Esophagus squamous epithelium (tissue), 5 donors: ENCODE measurements at places on chromosomes 1 and 21. TPM values are rescaled to one million over a fixed set of nuclear protein-coding genes. Genes with fewer than 3 reads are reported as not detected.

DNA sequence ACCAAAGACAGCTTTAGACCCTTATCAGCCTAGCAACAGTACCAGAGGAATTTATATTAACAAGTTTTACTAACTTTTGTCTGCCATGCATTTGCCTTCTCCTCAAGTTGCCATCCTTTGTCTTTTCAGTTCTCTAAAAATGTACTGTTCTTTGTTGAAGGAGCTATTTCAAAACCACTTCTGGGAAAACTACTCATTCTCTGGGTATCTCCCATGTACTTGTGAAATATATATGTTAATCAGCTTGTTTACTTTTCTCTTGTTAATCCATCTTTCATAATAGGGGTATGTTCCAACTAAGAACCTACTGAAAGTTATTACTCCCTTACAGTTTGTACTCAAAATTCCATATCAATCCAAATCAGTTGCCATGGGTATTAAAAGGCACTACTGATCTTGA, 16.3 kb downstream of the DPYD start:
- H3K4me1 ChIP-seq, result peaks cover 9% of the 10 kb centered on the region
- no peak overlapping the region for H3K4me3 ChIP-seq
- DNase-seq, result no peak
- H3K27me3 ChIP-seq, result no peaks in the 10 kb centered on the region

- DNase-seq, result no peak
- peaks cover 76% of the 10 kb centered on the region for H3K36me3 ChIP-seq
- no peaks in the 10 kb centered on the region for H3K4me1 ChIP-seq
- no peak overlapping the region for H3K27ac ChIP-seq
Measured at GRCh38 chr1:15501208-15502032, 22.6 kb downstream of the CASP9 start.

GRCh38 chr1:212641956-212642355, 33.4 kb downstream of the ATF3 start:
- H3K27me3 ChIP-seq, result no peaks in the 10 kb centered on the region
- H3K4me3 ChIP-seq, result no peak overlapping the region
- no peak for DNase-seq
- H3K4me1 ChIP-seq, result peaks cover 7% of the 10 kb centered on the region

GRCh38 chr1:221166559-221167318, 287.5 kb downstream of the HLX start:
- H3K27ac ChIP-seq, result no peak overlapping the region
- H3K36me3 ChIP-seq, result no peaks in the 10 kb centered on the region
- DNase-seq, result no peak
- H3K27me3 ChIP-seq, result no peaks in the 10 kb centered on the region
- no peaks in the 10 kb centered on the region for H3K4me1 ChIP-seq

GRCh38 chr1:175504875-175505555, 238.4 kb downstream of the TNR start:
- peaks cover 3% of the 10 kb centered on the region for H3K4me1 ChIP-seq
- no peak overlapping the region for H3K27ac ChIP-seq
- H3K27me3 ChIP-seq, result no peaks in the 10 kb centered on the region
- no peaks in the 10 kb centered on the region for H3K36me3 ChIP-seq
- no peak overlapping the region for H3K4me3 ChIP-seq
- no peak for DNase-seq

DNA sequence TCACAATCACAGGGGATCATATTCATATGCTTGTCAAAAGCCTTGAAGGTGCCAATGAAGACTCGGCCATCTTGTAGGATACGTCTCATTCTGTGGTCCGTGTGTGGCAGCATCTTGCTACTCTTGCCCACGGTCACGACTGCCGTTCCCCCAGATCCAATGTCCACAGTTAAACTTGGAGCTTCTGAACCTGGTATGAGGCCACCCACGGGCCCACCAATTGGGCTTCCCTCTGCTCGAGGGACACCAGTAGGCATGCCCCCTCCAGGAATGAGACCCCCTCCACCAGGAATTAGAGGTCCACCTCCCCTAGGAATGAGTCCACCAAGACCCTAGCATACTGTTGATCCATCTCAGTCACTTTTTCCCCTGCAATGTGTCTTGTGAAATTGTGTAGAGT, 39.6 kb downstream of the MORN1 start:
- H3K27me3 ChIP-seq, result no peaks in the 10 kb centered on the region
- H3K4me3 ChIP-seq, result no peak overlapping the region
- peaks cover 15% of the 10 kb centered on the region for H3K4me1 ChIP-seq
- H3K27ac ChIP-seq, result no peak overlapping the region

- DNase-seq, result no peak
- H3K27ac ChIP-seq, result peak overlapping the region; percentile 99
- H3K36me3 ChIP-seq, result peaks cover 5% of the 10 kb centered on the region
Measured at GRCh38 chr1:228084325-228084724, 1.8 kb downstream of the ARF1 start.

- H3K4me3 ChIP-seq, result peak overlapping the region; percentile 74
- H3K36me3 ChIP-seq, result peaks cover 8% of the 10 kb centered on the region
- DNase-seq, result no peak
- H3K27me3 ChIP-seq, result no peaks in the 10 kb centered on the region
Measured at GRCh38 chr1:150696162-150696561, 792 bp downstream of the GOLPH3L start.

DNA sequence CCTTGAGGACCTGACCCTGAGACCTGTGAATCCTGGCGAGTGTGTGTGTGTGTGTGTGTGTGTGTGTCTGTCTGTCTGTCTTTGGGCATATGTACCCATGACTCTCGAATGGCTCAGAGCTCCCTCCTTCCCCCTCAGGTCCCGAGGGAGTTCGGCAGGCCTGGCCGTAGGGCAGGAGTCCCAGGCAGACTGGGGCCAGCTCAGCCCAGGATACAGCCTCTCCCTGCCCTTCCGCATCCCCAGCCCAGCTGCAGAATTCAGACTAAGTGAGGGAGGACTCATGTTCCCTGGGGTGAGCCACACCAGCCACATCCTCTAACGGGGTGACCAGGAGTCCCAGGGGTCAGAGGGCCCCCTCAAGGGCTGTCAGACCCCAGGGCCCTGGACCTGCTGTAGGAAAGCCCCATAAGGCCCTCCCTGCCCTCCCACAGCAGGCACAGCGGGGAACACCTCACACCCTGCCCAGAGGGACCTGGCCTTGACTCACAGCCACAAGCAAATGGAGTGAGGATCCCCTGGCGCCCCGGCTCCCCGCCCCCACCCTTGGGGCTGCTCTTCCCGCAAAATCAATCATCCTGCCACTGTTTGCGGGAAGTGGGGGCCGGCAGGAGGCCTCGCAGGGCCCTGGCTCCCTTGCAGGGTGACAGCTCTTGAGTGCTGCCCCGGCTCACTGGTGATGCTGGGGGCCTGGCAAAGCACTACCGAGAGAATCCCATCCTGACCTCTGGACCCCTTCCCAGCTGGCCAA, 101.7 kb upstream of the CASZ1 start:
- H3K36me3 ChIP-seq, result no peaks in the 10 kb centered on the region
- peak overlapping the region; percentile 87 for H3K27ac ChIP-seq
- no peaks in the 10 kb centered on the region for H3K27me3 ChIP-seq
- no peak for DNase-seq

- H3K4me1 ChIP-seq, result no peaks in the 10 kb centered on the region
- H3K27ac ChIP-seq, result no peak overlapping the region
Measured at GRCh38 chr1:47393141-47393540, 22.9 kb upstream of the FOXE3 start.

- no peaks in the 10 kb centered on the region for H3K27me3 ChIP-seq
- H3K4me3 ChIP-seq, result no peak overlapping the region
- H3K27ac ChIP-seq, result peak overlapping the region; percentile 61
Measured at GRCh38 chr1:27589841-27590426, 14.0 kb downstream of the AHDC1 start.

DNA sequence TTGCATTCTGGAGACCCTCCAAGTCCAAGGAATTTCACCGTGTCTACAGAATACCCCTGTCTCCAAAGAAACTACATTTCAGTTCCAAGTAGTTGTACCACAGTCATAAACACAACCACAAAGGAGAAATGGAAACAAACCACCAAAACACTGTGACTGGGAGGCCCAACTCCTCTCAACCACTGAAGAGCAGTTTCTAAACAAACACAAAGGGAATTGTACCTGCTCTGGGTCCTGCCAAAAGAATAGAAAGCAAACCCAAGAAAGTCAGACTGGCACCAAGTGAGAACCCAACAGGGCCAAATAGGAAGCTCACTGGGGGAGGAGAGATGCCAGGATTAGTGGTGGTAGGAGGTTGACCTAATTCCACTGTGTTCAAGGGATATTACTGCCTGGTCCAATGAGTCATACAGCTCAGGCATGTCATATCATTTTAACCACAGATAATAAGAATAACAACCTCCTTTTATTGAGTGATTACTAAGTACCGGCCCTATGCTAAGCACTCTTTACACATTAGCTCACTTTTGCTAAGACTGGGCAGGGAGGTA, 123.9 kb upstream of the PPP2R5A start:
- H3K27me3 ChIP-seq, result no peaks in the 10 kb centered on the region
- peak overlapping the region; percentile 35 for H3K27ac ChIP-seq
- no peak for DNase-seq
- no peaks in the 10 kb centered on the region for H3K36me3 ChIP-seq

DNA sequence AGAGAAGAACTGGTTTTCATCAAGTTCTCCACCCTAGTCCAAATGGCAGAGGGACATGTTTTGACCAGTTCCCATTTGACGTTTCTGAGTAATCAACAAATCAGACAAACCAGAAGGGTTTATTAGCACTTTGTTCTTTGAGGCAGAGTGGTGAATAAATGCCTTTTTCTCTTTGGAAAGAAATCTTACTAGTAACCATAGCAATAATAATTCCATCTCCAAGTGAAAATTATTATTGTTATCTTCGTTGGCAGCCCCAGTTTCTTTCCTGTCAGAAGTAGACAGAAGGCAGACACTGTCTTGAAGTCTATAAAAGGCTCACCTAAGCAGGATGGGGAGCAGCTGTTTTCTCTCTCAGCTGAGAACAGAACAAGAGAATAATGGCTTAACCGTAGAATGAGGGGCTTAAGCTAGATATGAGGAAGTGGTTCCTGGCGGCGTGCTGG, 391.6 kb downstream of the PBX1 start:
- peaks cover 19% of the 10 kb centered on the region for H3K4me1 ChIP-seq
- H3K27ac ChIP-seq, result peak overlapping the region; percentile 46
- H3K36me3 ChIP-seq, result no peaks in the 10 kb centered on the region
- DNase-seq, result no peak
- H3K27me3 ChIP-seq, result no peaks in the 10 kb centered on the region

DNA sequence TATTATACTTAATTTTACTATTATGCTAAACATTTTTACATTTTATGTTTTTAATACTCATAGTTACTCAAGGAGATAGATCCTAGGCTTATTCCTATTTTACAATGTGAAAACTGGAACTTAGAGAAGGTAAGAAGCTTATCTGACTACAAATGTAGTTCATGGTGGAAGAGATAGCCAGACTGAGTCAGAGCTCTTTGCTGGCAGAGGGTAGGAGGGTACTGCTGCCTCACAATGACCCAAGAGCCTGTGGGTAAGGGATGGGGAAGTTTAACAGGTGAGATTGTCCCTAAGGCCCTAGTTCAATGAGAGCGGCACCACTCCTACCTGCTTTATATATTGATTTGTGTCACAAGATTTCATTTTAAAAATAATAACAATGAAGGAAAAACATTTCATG, 34.1 kb upstream of the NEK7 start:
- no peak overlapping the region for H3K27ac ChIP-seq
- no peak for DNase-seq

GRCh38 chr1:89949991-89950624, 44.8 kb upstream of the ZNF326 start:
- DNase-seq, result no peak
- no peaks in the 10 kb centered on the region for H3K36me3 ChIP-seq
- H3K27ac ChIP-seq, result no peak overlapping the region
- no peaks in the 10 kb centered on the region for H3K27me3 ChIP-seq
- H3K4me3 ChIP-seq, result no peak overlapping the region

- H3K4me1 ChIP-seq, result peaks cover 36% of the 10 kb centered on the region
- H3K4me3 ChIP-seq, result peak overlapping the region; percentile 88
- H3K36me3 ChIP-seq, result peaks cover 9% of the 10 kb centered on the region
- peak overlapping the region; percentile 92 for H3K27ac ChIP-seq
- no peak for DNase-seq
Measured at GRCh38 chr21:43719748-43720538, 1.0 kb downstream of the PDXK start.

- no peaks in the 10 kb centered on the region for H3K36me3 ChIP-seq
- H3K27me3 ChIP-seq, result no peaks in the 10 kb centered on the region
- no peak overlapping the region for H3K27ac ChIP-seq
- no peak for DNase-seq
Measured at GRCh38 chr1:56745231-56745630, 74.0 kb downstream of the FYB2 start.

DNA sequence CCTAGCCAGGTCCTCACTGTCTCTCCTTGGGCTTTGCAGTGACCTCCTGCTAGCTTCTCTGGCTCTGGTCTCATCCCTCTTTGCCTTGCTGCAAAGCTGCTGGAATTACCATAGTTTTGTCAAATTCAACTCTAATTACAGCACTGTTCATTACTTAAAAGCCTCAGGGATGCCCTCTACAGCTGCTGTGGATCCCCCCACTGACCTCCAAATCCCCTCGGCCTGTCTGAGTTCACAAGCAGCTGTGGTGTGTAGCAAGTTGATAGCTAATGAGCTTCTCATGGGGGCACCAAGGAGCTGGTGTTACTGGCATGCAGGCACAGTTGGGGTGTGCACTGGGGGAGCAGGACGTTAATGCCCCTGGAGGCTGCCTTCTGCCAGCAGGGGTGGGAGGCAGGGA, 24.8 kb downstream of the NIPAL3 start:
- DNase-seq, result no peak
- H3K27ac ChIP-seq, result no peak overlapping the region
- H3K27me3 ChIP-seq, result no peaks in the 10 kb centered on the region
- H3K36me3 ChIP-seq, result no peaks in the 10 kb centered on the region
- no peak overlapping the region for H3K4me3 ChIP-seq

GRCh38 chr1:66176832-66177231, 357.1 kb upstream of the SGIP1 start:
- H3K27ac ChIP-seq, result no peak overlapping the region
- H3K36me3 ChIP-seq, result no peaks in the 10 kb centered on the region
- no peak for DNase-seq
- no peaks in the 10 kb centered on the region for H3K4me1 ChIP-seq

DNA sequence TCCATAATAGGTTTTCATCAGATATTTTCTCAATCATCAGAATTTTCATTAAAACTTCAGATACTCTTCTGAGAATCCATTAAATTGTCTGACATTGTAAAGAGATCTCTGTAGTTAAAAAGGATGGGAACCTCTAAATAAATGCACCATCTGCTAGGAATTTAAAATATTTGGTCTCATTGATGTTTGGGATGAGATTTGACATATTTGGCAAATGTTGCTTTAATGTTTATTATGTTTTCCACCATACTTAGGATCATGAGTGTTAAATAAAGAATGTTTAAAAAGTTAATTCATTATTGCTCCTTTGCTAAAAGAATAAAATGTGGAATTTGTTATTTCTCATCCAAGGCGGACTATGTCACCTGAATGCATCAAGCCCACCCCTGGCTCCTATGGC, 85.5 kb upstream of the VANGL1 start:
- H3K27me3 ChIP-seq, result no peaks in the 10 kb centered on the region
- H3K27ac ChIP-seq, result no peak overlapping the region
- H3K4me3 ChIP-seq, result no peak overlapping the region
- no peaks in the 10 kb centered on the region for H3K4me1 ChIP-seq
- H3K36me3 ChIP-seq, result no peaks in the 10 kb centered on the region

The SLC1A7 gene
- total RNA-seq, result not detected

The PDZK1 gene
- total RNA-seq, result 0.19 TPM

The TTF2 gene
- total RNA-seq, result 14.4 TPM

The TRABD2B gene
- total RNA-seq, result 0.53 TPM

The CCDC27 gene
- total RNA-seq, result not detected

The HSPB7 gene
- 4.1 TPM for total RNA-seq
